ENCODE measurements at places on chromosomes 1 and 21.

GRCh38 chr1:3750741-3751140, 1.5 kb upstream of the CCDC27 start:
- H3K4me3 ChIP-seq = no peak overlapping the region
- DNase-seq = no peak
- H3K27me3 ChIP-seq = no peaks in the 10 kb centered on the region
- H3K36me3 ChIP-seq = no peaks in the 10 kb centered on the region
- H3K27ac ChIP-seq = no peak overlapping the region

- H3K4me3 ChIP-seq = peak within 1 kb of the TSS; percentile 71
- peaks cover 4% of the 10 kb centered on the region for H3K27me3 ChIP-seq
- H3K27ac ChIP-seq = peak within 1 kb of the TSS; percentile 5
Measured at GRCh38 chr1:24186993-24187790, at the start of gene IFNLR1. IFNLR1 (minus strand) TSS chr1:24187289; CDS start chr1:24187248, 41 bp downstream.

DNA sequence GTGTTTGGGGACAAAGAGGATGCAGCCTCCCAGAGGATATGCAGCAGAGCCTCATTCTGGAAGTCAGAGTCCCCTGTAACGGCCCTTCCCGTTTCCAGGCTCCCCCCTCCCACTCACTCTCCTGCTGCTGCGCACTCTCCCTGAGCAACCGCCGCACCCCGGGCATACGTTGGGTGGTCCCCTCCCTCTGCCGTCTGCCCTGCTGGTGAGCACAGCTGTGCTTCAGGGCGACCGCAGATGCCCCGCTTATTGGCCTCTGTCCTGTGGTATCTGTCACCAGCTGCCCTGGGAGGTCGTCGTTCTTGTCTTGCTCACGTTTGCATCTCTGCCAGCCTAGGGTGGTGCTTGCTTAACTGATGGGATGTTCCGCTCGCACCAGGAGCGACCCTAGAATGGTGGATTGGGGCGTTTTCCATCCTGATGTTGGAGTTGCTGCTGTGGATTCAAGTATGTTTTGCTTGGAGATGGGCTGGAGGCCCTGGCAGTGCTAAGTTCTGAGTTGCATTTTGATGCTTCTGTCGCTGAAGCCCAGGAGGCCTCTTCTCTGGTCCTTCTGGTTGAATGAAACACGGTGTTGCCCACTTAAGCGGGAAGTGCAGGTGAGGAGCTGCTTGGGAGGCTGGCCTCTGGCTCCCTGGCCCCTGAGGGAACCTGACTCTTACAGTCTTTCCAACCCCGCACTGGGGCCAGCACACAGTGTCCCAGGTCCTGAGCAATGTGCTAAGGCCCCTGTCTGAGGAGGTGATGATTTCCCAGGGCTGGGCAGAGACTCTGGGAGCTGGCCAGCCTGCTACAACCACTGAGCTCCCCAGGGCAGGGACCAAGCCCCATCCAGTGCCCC, 3.2 kb downstream of the TMEM201 start:
- H3K4me3 ChIP-seq = peak overlapping the region; percentile 73
- H3K27ac ChIP-seq = no peak overlapping the region
- H3K27me3 ChIP-seq = no peaks in the 10 kb centered on the region
- peaks cover 28% of the 10 kb centered on the region for H3K4me1 ChIP-seq
- peaks cover 2% of the 10 kb centered on the region for H3K36me3 ChIP-seq

DNA sequence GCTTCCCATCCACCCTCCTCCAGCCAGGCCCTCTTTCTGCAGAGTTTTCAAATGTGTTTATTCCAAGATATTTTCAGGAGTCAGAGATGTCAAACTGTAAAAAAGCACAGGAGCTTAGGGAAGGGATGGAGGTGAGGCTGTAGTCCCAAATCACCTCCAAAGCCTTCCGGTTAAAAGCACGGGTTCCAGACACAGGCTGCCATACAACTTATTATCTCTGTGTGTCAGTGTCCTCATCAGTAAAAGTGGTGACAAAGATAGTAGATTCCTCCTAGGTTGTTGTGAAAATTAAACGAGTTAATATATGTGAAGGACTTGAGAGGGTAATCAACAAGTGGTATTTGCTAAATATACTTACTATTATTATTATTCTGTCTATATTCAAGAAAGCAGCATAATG, 15.1 kb downstream of the S100A7A start:
- H3K27me3 ChIP-seq = no peaks in the 10 kb centered on the region
- no peak overlapping the region for H3K27ac ChIP-seq
- H3K4me3 ChIP-seq = no peak overlapping the region
- H3K36me3 ChIP-seq = no peaks in the 10 kb centered on the region
- DNase-seq = no peak
- H3K4me1 ChIP-seq = no peaks in the 10 kb centered on the region

DNA sequence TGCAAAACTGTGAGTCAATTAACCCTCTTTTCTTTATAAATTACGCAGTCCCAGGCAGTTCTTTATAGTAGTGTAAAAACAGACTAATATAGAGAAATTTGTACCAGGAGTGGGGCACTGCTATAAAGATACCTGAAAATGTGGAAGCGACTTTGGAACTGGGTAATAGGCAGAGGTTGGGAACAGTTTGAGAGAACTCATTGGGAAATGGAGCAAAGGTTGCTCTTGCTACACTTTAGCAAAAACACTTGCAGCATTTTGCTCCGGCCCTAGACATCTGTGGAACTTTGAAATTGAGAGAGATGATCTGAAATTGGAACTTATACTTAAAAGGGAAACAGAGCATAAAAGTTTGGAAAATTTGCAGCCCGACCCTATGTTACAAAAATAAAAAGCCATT, 810.9 kb downstream of the LTN1 start:
- no peak overlapping the region for H3K27ac ChIP-seq
- no peak overlapping the region for H3K4me3 ChIP-seq
- DNase-seq = no peak
- no peaks in the 10 kb centered on the region for H3K27me3 ChIP-seq
- no peaks in the 10 kb centered on the region for H3K36me3 ChIP-seq

DNA sequence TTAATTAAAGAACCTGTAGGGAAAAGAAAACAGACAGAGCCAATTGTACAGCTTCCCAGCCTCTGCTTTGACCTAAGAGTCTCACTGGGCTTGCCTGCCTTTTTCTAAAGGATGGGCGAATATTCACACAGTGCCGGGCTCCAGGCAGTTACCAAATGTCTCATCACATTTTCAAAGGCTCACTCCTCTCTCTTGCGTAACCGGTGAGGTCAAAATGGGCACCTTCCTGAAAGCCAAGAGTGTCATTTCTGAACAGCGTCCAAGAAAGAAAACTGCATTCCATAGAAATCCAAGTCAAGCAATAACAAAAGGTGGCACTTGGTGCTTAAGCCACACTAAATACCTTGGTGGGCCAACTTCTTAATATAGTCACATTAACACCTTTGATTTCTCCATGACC, 710 bp upstream of the PALMD start:
- no peaks in the 10 kb centered on the region for H3K36me3 ChIP-seq
- H3K4me3 ChIP-seq = no peak overlapping the region
- H3K4me1 ChIP-seq = no peaks in the 10 kb centered on the region

GRCh38 chr1:36846357-36846756, 188.0 kb downstream of the GRIK3 start:
- DNase-seq = no peak
- no peaks in the 10 kb centered on the region for H3K4me1 ChIP-seq
- no peak overlapping the region for H3K4me3 ChIP-seq
- H3K27me3 ChIP-seq = peaks cover 5% of the 10 kb centered on the region

- no peak overlapping the region for H3K4me3 ChIP-seq
- H3K4me1 ChIP-seq = no peaks in the 10 kb centered on the region
- DNase-seq = no peak
- no peaks in the 10 kb centered on the region for H3K36me3 ChIP-seq
- no peak overlapping the region for H3K27ac ChIP-seq
- no peaks in the 10 kb centered on the region for H3K27me3 ChIP-seq
Measured at GRCh38 chr1:113095790-113096455, 22.9 kb downstream of the LRIG2 start.

GRCh38 chr21:42460391-42461184, 35.4 kb downstream of the RSPH1 start:
- no peak overlapping the region for H3K4me3 ChIP-seq
- peak overlapping the region; percentile 60 for H3K27ac ChIP-seq
- no peaks in the 10 kb centered on the region for H3K36me3 ChIP-seq
- H3K4me1 ChIP-seq = peaks cover 52% of the 10 kb centered on the region

DNA sequence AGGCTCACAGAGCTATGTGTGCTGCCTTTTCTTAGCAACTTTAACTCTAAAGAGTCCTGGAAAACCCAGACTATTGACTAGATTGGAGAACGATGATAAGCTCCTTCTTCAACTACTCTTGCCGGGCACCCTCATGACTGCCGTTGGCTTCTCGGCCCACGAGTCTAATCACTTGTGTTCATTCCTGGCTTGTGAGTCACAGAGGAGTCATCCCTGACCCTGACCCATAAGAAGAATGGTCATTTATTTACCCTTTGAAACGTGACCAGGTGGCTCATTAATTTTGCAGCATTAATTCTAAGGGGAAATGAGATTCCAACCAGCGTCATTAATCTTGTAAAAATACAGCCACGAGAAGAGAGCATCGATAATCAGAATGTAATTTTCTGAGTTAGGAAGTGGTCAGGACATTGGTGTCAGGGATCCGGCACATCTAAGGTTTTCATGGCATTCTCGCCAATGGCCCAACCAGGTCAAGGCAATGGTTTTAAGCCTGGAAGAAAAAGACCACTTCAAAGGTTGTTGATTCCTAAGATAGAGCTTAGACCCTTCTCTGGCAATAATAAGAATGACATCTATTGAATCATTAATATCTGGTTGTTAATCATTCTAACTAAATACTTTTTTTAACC, 183.6 kb upstream of the RUNX1 start:
- H3K27me3 ChIP-seq = no peaks in the 10 kb centered on the region
- DNase-seq = no peak
- H3K36me3 ChIP-seq = no peaks in the 10 kb centered on the region
- peaks cover 27% of the 10 kb centered on the region for H3K4me1 ChIP-seq
- H3K4me3 ChIP-seq = no peak overlapping the region

DNA sequence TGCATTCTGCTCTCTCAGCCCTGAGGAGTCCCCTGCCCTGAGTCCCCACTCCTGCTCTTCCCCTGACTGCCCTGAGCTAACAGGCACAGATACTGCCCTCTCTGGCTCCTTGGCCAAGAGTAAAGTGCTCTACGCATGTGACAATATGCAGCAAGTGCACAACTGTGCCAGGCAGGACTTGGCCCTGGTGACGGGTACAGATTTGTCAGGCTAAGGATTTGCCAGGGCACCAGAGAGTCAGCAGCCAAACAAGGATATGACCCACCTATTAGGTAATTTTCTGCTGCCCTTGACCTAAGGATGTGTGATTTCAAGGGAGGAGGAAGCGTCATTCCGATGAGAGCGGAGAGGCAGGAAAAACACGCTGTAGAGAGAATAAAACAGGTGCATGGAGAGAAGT, 339.0 kb downstream of the PTPRU start:
- H3K27me3 ChIP-seq = peaks cover 1% of the 10 kb centered on the region
- H3K4me3 ChIP-seq = no peak overlapping the region
- H3K4me1 ChIP-seq = no peaks in the 10 kb centered on the region
- no peak overlapping the region for H3K27ac ChIP-seq

DNA sequence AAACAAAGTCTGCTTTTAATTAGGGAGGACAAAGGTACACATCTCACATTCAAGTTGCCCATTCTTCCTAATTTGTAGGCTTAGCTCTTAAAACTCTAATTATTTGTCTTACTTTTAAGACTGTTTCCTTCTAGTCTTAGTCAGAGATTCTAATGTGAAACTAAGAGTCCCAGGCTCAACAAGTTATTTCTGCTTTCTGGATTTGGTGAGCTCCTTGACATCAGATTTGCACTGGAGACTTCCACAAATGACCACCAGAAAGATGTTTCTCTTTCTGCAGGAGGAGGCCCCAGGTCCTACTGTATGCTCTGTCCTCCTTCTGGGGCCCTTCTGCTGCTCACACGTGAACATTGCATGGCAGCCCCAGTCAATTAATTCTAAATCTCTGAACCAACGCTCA, 194.2 kb upstream of the JUN start:
- no peaks in the 10 kb centered on the region for H3K27me3 ChIP-seq
- DNase-seq = no peak
- H3K36me3 ChIP-seq = no peaks in the 10 kb centered on the region
- peaks cover 4% of the 10 kb centered on the region for H3K4me1 ChIP-seq
- no peak overlapping the region for H3K27ac ChIP-seq
- H3K4me3 ChIP-seq = no peak overlapping the region

DNA sequence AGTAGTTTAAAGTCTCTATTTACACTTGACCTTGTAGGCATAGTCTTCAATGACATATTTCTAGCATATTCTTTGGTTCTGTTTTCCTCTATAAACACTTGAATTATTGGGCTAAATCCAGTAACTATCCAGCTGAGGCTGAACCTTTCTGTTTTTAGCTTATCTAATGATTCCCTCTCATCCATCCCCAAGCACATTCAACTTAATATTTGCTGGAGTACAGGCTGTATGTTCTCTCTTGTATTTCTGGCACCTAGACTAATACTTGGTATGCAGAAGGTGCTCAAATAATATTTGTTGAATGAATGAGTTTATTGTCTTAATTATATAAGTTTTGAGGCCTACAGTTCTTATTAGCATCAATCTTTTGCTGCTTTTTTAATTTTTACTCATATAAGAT, 88.7 kb downstream of the RABGAP1L start:
- no peaks in the 10 kb centered on the region for H3K27me3 ChIP-seq
- H3K4me3 ChIP-seq = no peak overlapping the region
- no peak overlapping the region for H3K27ac ChIP-seq
- H3K36me3 ChIP-seq = no peaks in the 10 kb centered on the region
- no peaks in the 10 kb centered on the region for H3K4me1 ChIP-seq

GRCh38 chr1:8354038-8354437, 36.1 kb downstream of the SLC45A1 start:
- peaks cover 16% of the 10 kb centered on the region for H3K36me3 ChIP-seq
- no peak overlapping the region for H3K4me3 ChIP-seq
- no peaks in the 10 kb centered on the region for H3K4me1 ChIP-seq
- H3K27me3 ChIP-seq = no peaks in the 10 kb centered on the region
- DNase-seq = no peak

DNA sequence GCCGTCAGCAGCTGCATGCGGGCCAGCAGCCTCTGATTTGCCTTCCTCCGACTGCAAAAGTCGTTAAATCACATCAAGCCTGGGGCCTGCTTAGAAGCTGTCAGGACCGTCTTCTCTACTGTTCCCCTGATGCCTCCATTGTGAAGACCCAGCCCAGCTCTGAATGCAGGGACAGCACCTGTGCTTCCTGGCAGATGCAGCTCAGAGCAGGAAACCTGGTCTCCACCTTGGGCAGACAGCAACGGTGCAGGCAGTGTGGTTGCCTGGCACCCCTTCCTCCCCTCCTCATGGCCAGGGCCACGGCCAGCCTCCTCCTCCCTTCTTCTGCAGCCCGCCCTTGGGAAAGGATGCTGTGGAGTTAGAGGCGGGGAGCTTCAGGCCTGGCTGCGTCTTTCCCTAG, 92.3 kb upstream of the COL6A1 start:
- no peaks in the 10 kb centered on the region for H3K27me3 ChIP-seq
- no peak overlapping the region for H3K4me3 ChIP-seq
- no peak for DNase-seq
- H3K4me1 ChIP-seq = no peaks in the 10 kb centered on the region

- no peaks in the 10 kb centered on the region for H3K36me3 ChIP-seq
- no peak for DNase-seq
- H3K4me1 ChIP-seq = no peaks in the 10 kb centered on the region
- H3K27me3 ChIP-seq = no peaks in the 10 kb centered on the region
Measured at GRCh38 chr1:55364216-55364615, 149.1 kb upstream of the USP24 start.

GRCh38 chr1:171654201-171654941, 1.9 kb upstream of the MYOC start:
- no peaks in the 10 kb centered on the region for H3K27me3 ChIP-seq
- H3K4me3 ChIP-seq = no peak overlapping the region
- no peaks in the 10 kb centered on the region for H3K36me3 ChIP-seq
- no peaks in the 10 kb centered on the region for H3K4me1 ChIP-seq
- H3K27ac ChIP-seq = no peak overlapping the region

GRCh38 chr1:206591226-206591625, 21.0 kb downstream of the EIF2D start:
- no peak for DNase-seq
- peaks cover 33% of the 10 kb centered on the region for H3K36me3 ChIP-seq
- no peaks in the 10 kb centered on the region for H3K27me3 ChIP-seq
- H3K27ac ChIP-seq = no peak overlapping the region
- H3K4me1 ChIP-seq = peaks cover 6% of the 10 kb centered on the region

All from GM12878 (cell line).